ENCODE measurements at places on chromosomes 11 and 22. TPM values are rescaled to one million over a fixed set of nuclear protein-coding genes. Genes with fewer than 3 reads are reported as not detected.

Gene OR51B4
- total RNA-seq: not detected

Gene UPK3A
- total RNA-seq: not detected

DNA sequence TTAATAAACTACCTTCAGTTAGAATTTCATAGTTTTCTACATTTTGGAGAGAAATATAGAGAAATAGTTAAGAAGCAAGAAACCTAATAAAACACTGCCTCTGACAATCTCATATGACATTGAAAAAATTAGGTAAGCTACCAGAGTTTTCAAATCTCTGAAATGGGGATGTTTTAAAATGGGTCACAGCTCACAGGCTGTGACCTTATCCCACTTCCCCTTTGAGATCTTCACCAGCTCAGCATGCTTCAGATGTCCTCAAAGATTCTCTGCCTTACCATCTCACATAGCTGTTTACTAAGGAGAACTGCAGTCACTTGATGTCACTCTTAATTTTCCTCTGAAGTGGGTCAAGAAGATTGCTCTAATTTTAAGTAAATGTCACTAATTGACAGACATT, 717.8 kb downstream of the JRKL start:
- DNase-seq: no peak

GRCh38 chr22:20829491-20830134, 29.0 kb downstream of the PI4KA start:
- DNase-seq: no peak

- no peak for DNase-seq
These were observed 38.4 kb upstream of the CLMP start for GRCh38 chr11:123233280-123233974.

GRCh38 chr11:2434008-2434407, 10.3 kb downstream of the TRPM5 start:
- DNase-seq: no peak

Gene LGALS12
- 0.44 TPM for total RNA-seq

DNA sequence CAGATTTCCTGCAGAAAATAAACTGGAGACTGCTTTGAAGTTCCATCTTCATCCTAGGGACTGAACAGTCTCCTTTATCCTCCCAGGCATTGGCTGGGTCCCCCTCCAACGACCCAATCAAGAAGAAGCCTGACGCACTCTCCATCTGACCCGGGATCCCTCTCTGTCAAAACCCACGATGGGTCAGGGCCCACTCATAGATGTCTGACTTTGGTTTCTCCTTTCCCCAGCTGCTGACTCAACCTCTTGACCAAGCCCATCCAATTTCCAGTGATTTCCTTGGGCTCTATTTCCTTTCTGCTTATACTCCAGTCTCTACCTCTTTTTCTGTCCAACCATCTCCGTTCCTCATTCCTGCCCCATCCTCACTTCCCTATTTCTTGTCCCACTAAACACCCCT, 189.7 kb downstream of the MIAT start:
- DNase-seq: no peak

Gene OR51I1
- not detected for total RNA-seq

GRCh38 chr11:15649371-15650104, 534.8 kb downstream of the INSC start:
- DNase-seq: no peak

DNA sequence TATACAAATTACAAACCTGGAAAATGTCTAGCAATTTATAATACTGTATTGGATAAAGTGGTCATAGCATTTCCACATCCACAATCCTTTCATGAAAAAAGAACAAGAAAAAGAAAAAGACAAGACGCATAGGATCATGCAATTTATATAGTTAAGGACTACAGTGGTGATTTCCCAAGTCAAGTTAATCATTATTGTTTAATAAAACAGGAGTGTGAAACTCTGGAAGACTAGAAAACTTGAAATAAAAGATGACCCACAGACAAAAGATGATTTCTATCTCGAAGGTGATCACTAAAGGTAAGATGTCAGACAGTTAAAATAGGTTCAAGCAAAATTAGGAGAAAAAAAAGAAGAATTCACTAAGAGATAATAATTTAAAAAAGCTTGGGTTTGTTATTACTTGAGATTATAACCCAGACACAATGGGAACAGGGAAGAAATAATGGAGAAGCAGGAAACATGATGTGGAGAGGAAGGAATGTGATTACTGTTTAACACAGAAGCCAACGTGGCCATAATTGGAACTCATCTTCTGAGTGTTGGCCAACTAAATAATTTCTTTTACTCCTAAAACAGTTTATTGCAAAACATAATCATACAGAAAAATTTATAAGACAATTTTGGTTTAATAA, 441.2 kb upstream of the ANO3 start:
- no peak for DNase-seq

Gene C11orf68
- total RNA-seq: 31.1 TPM

- DNase-seq: peak; percentile 71
These were observed 41.2 kb upstream of the GRAMD4 start for GRCh38 chr22:46578824-46579561.

Gene NXPE4
- total RNA-seq: not detected

DNA sequence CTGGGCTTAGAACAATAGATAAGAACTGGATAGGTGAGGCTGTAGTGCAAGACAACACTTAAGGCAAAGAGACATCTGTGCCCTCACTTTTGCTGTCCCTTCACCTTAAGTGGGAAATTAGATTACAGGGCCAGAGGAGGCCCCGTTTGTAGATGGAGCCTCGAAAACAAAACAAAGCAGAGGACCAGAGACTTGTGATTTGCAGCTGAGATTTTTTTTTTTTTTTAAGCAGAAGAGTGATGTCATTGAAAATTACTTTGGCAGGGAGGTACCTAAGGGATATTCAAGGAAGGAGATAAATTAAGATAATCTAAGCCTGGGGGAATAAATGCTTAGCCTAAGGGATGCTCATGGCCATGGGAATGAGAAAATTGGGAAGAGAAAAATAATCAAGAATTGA, 31.4 kb downstream of the ZC3H12C start:
- DNase-seq: no peak

- no peak for DNase-seq
These were observed 632.6 kb upstream of the KIRREL3 start for GRCh38 chr11:127632976-127633680.

DNA sequence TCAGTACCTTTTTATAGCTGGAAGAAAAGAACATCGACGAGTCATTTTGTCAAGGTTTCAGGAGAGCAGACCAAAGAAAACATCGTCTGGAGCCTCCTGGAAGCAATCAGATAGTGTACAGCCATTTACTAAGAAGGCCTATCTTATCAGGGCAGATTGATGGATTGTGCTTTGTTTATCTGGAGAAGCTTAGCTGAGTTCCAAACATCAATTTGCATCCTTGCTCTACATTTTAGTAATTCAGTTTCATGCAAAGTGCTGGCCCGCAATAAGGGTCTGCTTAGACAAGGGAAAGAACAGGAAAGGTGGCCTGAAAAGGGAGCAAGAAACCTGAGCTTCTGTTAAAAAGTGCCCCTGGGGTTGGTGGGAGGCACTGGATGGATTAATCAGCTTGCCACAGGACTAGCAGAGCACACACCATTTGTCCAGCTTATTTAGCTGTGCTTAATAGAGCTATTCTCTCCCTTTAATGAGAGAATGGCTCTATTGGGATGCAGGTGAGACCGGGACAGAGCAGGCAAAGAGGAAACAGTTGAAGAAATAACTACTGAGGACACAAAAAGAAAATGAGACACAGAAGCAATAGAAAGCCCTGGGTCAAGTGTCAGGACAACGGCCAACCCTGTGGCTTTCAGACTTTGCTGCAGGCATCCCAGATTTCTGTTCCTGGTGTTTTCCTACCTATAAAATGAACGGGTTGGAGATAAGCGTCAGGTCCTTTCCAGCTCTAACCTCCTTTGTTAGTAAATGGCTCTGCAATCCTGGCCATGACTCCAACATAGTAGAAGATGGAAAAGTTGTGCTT, 122.1 kb upstream of the TTC12 start:
- DNase-seq: no peak

Gene APOA5
- not detected for total RNA-seq

Gene TMPRSS13
- not detected for total RNA-seq

- DNase-seq: no peak
These were observed 101.2 kb downstream of the APOL5 start for GRCh38 chr22:35818897-35819296.

- no peak for DNase-seq
These were observed 67.9 kb upstream of the SLC35C1 start for GRCh38 chr11:45737056-45737455.

Gene OR52H1
- not detected for total RNA-seq

GRCh38 chr11:94303966-94304958, at the start of gene IZUMO1R:
Gene IZUMO1R, plus strand, starts transcription at chr11:94304580. Its CDS starts 1,057 bp downstream, at chr11:94305637.
- peak; percentile 45 for DNase-seq

- DNase-seq: no peak
These were observed 6.8 kb downstream of the MCAM start for GRCh38 chr11:119309953-119310681.

DNA sequence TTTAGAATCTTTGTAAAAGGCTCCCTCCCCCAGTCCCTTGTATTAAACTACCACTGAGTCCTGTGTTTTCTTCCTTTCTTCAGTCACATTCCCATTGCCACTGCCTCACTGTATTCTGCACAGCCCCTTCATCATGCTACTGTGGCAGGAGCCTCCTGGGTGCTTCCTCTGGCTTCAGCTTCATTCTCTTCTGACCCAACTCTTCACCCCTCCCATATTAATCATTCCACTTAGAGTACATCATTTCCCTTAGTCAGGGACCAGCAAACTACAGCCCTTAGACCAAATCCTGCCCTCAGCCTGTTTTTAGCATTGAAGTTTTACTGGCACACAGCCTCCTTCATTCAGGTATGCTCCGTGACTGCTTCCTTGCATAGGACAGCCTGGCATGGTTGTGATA, 127.7 kb upstream of the MTNR1B start:
- DNase-seq: no peak

Gene CELSR1
- 7.9 TPM for total RNA-seq

GRCh38 chr11:87628957-87629356, 546.3 kb downstream of the RAB38 start:
- DNase-seq: no peak

Gene LIF
- 0.26 TPM for total RNA-seq

- DNase-seq: no peak
These were observed 8.1 kb upstream of the GDPD4 start for GRCh38 chr11:77309401-77310085.

GRCh38 chr11:113831314-113831713, 44.1 kb downstream of the USP28 start:
- DNase-seq: no peak

DNA sequence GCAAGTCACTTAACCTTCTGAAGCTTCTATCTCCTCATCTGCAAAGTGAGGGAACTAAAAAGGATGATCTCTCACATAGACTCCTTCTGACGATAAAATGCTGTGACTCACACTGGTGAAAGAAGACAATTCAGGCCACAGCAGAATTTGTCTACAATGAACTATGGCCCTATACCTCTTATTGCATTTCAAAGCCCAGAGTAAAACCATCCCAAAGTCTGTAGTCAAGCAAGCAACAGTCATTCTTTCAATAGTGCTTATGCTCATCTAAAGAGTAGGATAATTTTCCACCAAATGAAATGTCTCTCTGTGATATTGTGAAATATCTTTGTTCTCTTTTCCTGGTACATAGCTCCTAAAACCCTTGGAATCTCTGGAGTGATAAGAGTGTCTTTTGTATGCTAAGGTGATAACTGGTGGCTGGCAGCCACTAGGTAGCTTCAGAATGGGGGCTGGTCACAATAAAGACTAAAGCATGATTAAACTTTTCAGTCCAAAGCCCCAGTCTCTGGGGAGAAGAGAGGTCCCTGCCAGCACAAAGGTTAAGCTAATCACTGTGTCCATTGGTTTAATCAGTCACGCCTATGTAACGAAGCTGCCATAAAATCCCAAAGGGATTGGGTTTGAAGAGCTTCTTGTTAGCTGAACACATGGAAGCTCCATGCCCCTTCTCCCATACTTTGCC, 30.8 kb downstream of the SYTL2 start:
- no peak for DNase-seq

Gene DERL3
- total RNA-seq: 6.1 TPM

DNA sequence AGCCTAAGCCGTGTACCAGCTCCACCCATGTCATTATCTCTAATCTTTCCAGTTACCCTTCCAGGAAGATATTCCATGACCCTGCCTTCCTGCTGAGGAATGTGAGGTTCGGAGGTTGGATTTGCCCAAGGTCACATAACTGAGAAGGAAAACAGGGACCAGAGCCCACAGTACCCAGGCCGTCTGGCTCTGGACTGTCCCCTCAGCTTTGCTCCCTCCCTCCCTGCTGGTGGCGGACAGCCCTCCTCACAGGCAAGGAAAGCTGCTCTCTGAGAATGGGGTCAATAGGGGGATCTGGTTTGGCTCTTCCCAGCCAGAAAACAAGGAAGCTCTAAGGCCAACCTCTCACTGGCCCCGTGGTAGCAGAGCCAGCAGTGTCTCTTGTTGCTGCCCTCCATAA, 63.3 kb downstream of the SYN3 start:
- DNase-seq: peak; percentile 77

GRCh38 chr22:48061726-48062125, 1299.3 kb downstream of the TBC1D22A start:
- no peak for DNase-seq

Gene LRP4
- total RNA-seq: 27.6 TPM

GRCh38 chr22:35631597-35631996, 14.5 kb upstream of the MB start:
- DNase-seq: peak; percentile 58

DNA sequence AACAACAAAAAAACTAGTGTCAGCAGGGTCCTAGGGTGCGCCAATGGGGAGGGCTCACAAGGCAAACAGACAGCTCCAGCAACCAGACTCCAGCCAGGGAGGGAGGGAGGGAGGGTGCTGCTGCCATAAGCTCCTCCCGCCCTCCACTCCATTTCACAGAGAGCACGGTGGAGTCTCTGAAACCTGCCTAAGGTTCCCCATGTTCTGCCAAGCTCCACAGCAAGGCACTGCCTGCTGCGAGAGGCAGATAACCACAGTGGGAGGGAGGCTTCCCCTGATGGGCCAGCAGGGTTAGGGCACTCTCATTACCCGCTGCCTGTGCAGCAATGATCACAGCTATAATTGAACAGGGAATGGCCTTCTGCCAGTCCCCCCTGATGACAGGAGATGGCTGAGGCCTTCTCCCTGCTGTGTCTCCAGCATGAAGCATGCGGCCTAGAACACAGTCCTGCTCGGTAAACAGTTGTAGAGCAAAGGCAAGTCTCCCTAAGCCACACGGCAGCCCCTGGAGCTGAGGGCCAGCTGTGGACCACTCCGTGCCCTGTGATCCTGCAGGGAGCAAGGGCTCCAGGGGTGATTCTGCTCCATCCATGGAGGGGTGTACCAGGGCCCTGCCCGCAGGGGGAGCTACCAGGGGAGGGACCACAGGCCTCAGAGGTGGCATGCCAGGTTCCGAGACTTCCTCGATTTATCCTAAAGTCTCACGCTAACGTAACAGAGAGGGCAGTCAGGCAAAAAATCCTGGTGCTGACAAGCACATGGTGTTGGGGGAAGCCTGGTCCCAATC, 42.9 kb downstream of the PC start:
- DNase-seq: no peak

Gene CYTH4
- total RNA-seq: 5.1 TPM

Gene ANO5
- 81.3 TPM for total RNA-seq

Gene GPHA2
- total RNA-seq: not detected
